ENCODE measurements at places on chromosomes 4 and X.

DNA sequence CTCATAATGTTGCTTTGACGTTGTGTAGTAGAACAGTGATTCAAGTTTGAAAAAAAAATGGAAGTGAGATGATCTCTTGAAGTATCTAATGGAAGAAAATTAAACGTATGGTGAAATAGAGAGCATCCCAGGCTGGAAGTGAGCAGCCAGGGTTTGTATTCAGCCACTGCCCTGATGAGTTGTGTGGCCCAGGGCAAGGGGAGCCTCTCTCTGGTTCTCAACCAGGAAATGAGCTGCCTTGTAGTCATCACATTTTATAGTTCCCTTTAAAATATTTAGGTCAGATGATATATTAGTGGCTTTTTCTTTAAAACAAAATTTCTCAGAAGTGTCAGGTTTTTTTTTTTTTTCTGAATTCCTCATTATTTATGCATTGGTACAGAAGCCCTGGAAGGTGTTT is 150.3 kb downstream of the GPAT3 start:
- no peak for DNase-seq

GRCh38 chr4:153322791-153323190 is 21.7 kb upstream of the MND1 start:
- DNase-seq, result no peak

DNA sequence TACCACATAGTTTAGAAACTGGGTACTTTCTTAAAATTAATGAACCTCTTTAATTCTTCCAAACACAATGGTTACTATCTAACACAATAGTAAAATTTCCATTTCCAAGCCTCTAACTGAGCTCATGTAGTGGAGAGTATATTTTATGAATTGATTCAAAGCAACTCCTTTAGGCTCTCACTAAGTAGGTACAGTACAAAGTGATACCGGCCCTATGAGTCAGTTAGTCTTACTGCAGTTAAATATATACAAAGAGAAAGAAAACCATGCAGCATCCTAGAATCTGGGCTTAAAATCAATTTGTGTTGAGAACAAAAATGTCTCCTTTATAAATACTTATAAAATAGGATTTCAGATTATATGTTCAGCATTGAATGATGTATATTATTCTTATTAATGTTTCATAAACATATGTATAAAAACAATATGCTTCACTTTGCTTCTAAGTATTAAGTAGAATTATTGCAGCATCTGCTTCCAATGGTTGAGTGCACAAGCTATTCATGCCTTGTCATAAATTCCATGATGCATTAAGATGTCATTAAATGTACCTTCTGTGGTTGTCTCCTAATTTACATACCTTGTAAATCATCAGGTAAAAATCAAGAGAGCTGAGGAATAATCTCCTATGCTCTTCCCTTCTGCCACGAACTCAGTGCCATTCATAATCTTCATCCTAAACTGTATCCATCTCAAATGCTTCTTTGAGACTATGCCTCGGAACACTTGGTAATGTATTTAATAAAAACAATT is 1037.8 kb downstream of the STPG2 start:
- no peak for DNase-seq

- no peak for DNase-seq
These were observed 12.9 kb downstream of the GPRIN3 start for GRCh38 chr4:89294573-89295269.

- DNase-seq, result no peak
These were observed 131.6 kb upstream of the MED14 start for GRCh38 chrX:40866893-40867292.

GRCh38 chrX:114451397-114451796 is 132.5 kb upstream of the HTR2C start:
- no peak for DNase-seq

- DNase-seq, result no peak
These were observed 22.8 kb upstream of the CENPVL3 start for GRCh38 chrX:51641421-51642021.

DNA sequence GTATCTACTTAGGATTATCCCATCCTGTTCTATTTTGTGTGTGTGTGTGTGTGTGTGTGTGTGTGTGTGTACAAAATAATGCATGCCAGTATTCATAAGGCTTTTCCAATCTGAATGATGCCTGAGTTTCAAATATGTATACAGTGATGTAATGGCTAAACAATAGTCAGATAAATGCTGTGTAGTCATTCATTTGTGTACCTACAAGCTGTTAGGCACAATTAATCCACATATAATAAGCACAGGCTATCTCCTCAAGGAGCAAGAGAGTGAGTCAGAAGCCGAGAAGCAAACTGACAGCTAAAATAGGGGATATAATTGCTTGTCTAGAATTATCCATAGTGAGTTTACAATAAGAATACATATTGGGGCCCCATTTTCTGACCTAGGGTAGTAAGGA is 15.7 kb downstream of the DMD start:
- DNase-seq, result no peak

- no peak for DNase-seq
These were observed 13.7 kb upstream of the SMIM20 start for GRCh38 chr4:25900310-25900709.

DNA sequence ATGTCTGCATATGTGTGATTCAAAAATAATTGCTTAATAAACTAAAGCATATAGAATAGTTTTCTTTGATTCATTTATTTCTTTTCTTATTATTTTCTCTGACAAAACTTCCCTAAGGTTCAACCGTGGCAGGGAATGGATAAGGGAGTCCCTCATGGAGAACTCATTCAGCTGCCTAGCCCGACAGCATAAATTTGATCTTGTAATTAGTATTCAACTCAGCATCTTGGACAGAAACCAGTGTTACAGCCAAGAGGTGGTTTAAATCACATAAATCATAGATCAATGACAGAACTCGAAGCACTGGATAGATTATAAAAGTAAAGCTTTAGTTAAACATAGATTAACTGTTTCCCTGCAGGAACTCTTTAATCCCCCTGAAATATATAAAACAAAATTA is 174.3 kb upstream of the POU3F4 start:
- DNase-seq, result no peak

GRCh38 chr4:131337936-131338335 is 1811.2 kb upstream of the PCDH10 start:
- no peak for DNase-seq

- no peak for DNase-seq
These were observed 48.3 kb upstream of the CD99 start for GRCh38 chrX:2642791-2643190.
